GF-D8 (cell line): ENCODE measurements at places on chromosomes 1 and 21.

- no peak for DNase-seq
Observed at GRCh38 chr1:225446595-225446960, 18.7 kb upstream of the LBR start.

DNA sequence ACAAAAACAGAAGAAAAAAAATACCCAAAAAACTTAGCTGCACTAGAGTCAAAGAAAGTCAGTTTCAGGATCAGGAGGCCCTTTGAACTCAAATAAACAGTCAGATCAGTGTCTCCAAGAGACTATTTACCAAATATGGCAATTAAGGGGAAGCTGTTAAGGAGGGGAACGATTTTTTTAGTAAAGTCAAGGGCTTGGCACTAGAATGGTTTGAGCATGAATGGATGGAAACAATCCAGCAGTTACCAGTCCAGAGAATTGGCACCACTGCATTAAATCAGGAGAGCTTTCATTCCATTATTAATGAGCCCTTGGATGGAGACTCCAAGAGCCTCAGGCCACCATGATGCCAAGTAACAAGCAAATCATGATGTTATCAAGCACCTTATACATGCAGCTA is 7.2 kb downstream of the TRAPPC3 start:
- no peak for DNase-seq

GRCh38 chr1:89939059-89939570 is 55.8 kb upstream of the ZNF326 start:
- DNase-seq, result no peak

DNA sequence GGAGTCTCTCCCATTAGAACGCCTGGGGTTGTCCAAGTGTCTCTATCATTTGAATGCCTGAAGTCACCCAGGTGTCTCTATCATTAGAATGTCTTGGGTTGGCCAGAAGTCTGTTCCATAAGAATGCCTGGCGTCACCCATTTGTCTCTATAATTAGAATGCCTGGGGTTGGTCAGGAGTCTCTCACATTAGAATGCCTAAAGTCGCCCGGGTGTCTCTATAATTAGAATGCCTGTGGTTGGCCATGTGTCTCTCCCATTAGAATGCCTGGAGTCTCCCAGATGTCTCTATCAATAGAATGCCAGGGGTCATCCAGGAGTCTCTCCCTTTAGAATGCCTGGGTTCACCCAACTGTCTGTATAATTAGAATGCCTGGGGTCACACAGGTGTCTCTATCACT is 54.5 kb downstream of the RNF187 start:
- no peak for DNase-seq

- DNase-seq, result no peak
Observed at GRCh38 chr1:183841950-183842794, 37.3 kb downstream of the RGL1 start.

DNA sequence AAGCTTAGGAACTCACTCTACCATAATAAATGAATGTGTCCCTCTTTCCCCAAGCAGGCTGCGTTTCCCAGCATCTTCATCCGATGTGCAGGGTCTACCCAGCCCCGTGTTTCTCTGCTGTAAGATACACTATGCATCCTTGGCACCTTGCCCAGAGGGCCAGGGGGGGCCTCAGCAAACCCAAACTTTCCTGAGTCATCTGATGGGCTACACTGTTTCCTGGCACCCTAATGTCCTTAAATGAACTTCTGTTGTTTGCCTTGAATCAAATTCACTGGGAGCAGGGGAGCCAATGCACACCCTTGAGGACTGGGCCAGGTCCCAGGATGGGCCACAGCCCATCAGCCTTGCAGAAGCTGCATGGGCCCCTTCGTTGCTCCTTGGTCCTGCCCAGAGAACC is 145.5 kb downstream of the IGSF21 start:
- no peak for DNase-seq

DNA sequence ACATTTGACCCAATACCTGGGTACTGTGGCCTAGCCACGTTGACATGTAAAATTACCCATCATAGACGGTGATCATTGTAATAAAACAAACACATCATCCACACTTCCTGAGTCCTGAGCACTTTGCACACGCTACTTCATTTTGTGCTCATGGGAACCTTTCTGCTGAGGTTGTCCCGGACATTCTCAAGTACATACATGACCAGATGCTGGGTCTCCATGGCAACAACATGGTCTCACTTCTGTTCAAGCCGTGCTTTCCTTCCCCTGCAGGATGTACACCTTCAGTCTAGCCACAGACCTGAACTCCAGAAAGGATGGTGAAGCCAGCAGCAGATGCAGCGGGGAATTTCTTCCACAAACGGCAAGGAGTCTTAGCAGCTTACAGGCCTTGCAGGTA is 22.7 kb downstream of the UBASH3A start:
- DNase-seq, result no peak

- DNase-seq, result no peak
Observed at GRCh38 chr1:213256438-213257087, 205.5 kb downstream of the RPS6KC1 start.

GRCh38 chr1:53726009-53726600 is 12.9 kb downstream of the GLIS1 start:
- no peak for DNase-seq

- no peak for DNase-seq
Observed at GRCh38 chr1:184237588-184237987, 149.2 kb upstream of the C1orf21 start.

- DNase-seq, result no peak
Observed at GRCh38 chr1:231976231-231976630, 349.6 kb downstream of the DISC1 start.

- no peak for DNase-seq
Observed at GRCh38 chr1:95778217-95778616, 544.2 kb downstream of the RWDD3 start.

DNA sequence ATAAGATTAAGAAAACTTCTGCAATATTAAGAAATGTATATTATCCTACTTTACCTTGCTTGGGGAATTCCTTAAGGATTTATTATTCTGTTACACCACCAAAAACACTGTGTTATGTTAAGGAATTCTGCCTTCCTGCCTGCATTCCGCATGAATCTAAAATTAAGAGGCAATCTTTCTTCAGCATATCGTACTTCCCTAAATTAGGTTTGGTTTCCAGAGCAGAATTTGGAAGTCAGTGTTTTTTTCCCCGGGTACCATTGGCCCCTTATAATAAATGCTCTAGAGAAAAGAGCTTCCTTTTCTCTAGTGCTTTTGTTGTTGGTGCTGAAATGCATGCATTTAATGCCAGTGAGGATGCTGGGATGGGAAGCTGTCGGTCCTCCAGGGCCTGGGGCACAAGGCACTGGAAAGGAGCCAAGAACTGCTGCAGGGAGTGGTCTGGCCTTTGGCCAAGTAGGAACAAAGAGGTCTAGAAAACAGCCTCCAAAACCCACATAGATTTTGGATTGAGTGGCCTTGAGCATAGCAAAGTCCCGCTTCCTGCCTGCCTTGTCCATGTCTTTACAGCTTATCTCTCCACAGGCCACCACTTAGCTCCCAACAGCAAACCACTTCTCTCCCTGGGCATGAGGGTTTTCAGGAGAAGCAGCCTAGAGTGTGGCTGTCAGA is 69.9 kb downstream of the RRAGC start:
- DNase-seq, result no peak

DNA sequence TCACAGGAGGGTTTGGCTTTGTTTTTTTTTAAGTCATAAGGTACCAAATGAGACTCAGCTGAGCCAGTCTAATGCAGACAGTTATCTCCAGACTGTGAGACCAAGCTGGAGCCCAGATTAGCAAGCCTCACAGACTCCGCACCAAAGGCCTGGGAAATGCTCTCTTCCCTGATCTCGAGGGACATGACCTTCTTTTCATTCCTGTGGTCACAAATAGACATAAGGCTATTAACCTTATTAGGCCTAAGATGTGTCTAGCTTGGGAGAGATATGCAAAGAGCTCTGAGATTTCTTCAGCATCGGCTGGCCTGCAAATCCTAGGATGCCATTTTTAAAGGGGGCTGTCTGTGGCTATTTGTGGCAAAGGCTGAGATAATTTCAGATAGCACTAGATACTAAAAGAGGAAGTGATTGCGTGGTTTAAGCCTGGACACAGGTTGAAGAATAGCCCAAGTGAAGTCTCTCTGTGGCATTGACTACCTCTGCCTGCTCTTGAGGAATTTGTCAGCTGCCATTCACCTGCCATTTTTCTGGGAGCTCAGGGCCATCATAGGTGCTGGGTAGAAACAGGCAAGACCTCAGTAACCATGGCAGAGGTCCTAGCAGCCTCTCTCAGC is 301.3 kb downstream of the SIPA1L2 start:
- DNase-seq, result no peak

GRCh38 chr1:182889997-182890396 is 50.9 kb downstream of the DHX9 start:
- peak; percentile 88 for DNase-seq

GRCh38 chr1:52628614-52629324 is 4.2 kb upstream of the SHISAL2A start:
- DNase-seq, result no peak

DNA sequence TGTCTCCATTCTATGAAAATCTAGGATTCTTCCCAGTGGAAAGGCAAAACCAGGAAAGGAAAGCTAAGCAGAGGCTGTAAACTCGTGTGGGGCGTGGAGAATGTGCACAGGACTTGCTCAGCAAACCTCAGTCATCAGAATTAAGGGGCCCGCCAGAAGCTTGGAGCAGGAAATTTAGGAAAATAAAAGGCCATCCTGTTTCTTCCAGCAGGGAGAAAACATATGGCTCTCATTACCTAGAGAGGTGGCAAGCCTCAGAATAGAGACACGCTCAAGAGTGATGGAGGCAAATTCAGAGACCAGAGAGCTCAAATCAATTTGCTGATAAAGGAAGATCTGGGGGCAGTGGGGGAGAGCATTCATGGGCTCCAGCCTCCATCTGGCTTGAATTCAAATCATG is 151.9 kb upstream of the KLHDC7A start:
- DNase-seq, result no peak

GRCh38 chr1:192633533-192634253 is 2.3 kb upstream of the RGS13 start:
- DNase-seq, result no peak

DNA sequence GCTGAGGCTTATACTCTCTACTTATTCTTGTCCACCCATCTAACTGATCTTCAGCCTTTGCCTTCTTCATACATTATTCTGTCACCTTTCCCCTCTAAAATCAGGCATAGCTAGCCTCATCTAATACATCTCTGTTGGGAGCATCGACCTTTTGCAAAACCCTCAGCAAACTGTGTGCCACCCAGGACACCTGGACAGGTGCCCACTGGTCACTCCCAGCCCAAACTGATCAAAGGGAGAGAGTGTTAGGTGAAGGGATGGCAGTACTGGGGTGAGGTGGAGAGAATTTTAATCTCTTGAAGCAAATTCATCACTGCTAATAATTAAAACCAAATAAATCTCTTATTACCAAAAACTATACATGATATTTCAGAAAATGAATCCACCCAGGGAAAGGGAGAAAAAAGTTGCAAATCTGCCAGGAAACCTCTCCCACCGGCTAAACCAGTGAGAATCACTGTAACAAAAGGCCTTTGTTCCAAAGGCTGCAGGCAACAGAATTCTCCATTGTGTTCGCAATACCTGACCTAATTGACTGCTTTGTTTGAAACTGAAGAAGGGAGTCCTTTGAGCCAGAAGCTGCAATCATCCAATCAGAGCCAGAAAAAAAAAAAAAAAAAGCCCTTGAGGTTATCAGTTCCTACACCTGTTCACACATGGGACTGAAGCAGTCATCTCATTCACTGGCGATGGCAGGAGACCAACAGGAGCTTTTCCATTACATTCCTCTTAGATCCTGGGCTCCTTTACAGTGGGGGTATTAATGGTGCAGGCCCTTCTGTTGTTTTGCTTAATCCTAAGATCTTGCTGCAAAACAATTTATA is 172.6 kb downstream of the APP start:
- DNase-seq, result no peak

- DNase-seq, result no peak
Observed at GRCh38 chr1:94865360-94865759, 45.2 kb downstream of the SLC44A3 start.

DNA sequence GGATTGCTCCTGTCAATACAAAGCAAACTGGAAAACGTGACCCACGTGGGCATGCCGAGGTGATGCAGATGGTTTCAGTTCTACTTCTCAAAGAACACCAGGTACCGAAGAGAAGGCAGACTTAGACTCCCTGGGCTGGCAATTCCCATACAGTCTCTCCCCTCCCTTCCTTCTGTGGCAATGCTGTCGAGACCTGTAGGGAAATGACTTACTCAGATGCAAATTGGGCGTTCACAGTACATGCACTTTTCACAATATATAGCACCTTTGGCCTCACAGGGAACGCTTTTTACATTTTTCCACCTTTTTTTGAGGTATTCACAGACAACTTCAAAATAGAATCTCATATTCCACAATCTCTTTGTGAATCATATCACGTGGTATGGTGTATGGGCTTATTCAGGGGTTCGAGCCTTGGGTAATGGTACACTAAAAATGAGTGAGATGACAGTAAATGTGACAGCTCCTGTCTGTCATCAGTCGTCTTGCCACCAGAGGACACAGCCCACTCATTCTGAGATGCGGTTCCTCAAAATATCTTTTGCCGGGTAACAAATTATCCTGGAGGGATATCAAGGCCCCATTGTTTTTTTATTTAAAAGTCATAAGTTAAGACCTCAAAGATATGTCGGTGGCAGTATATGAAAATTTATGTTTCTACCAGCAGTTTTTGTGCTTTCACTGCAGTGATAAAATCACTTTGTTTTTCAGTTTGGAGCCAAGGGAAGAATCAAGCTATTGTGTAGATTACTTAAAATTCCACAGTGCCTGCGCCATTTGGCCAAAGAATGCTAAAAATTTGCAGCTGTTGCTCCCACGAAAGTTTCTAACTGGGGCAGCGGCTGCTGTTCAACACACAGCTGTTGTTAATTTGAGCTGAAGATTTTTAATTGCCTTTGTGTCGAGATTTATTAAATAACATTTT is 168.4 kb downstream of the ZZZ3 start:
- DNase-seq, result no peak

DNA sequence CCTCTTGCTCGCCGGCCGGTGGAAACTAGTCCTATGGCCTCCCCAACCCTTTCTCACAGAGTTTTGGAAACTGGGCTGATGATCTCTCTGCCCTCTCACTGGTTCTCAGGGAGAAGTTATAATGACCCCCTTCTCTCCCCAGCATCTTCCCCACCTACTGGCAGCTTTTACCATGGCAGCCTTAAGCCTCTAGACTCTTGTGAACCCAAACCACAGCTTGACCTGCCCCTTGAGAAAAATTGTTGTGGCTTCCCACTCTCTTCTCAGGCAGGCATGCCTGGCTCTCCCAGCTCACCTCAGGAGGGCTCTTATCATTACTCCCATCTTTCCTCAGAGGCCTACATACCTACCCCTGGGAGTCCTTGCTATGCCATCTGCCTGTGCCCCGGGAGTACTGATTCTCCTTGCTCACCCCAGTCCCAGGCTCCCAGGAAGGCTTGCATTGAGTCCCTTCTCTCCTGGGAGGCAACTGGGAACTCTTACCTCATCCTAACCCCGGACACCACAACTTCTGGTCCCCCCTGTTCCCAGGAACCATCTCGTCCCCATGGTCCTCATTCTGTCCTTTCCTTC is 1.6 kb downstream of the NSUN4 start:
- no peak for DNase-seq

DNA sequence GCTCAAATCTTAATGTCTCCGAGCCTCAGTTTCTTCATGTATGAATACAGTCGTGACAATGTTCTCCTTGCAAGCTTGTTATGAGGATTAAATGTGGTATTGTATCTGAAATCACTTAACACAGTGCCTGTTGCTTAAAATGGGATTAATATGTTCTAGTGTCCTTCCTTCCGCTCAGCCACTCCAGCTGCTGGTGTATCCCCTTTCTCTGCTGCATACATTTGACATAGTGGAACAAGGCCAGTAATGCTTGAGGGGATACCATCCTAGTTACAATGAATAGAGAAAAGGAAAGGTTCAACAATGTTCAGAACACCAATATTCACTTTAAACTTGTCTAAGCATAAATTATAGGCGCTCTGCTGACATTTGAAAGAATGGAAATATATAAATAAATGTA is 64.0 kb downstream of the PROX1 start:
- no peak for DNase-seq

- no peak for DNase-seq
Observed at GRCh38 chr1:160646180-160646579, 664 bp downstream of the SLAMF1 start.
